ENCODE measurements at places on chromosomes 4 and X.

GRCh38 chr4:143417679-143418403, 81.2 kb downstream of the GAB1 start:
- no peak for DNase-seq

- DNase-seq, result no peak
Measured at GRCh38 chrX:350534-351323, 32.1 kb upstream of the GTPBP6 start.

DNA sequence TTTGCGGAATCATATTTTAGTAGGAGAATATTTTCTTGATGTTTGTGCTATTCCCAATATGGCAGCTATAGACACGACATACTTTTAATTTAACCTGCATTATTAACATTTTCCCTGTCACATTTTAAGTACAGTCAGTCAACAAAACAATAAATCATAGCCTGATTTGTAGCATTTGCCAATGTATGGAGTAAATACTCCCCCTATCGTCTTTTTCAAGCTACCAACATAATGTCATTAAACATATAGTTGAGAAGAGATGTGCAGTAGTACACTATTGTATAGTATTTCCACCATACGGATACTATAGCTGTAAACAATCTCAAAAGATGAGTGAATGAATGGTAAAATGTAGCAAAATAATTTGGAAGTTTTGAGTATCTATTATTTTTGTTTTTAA, 303.7 kb upstream of the MAGEB2 start:
- DNase-seq, result no peak

GRCh38 chrX:70476166-70476933, 31.7 kb downstream of the DLG3 start:
- no peak for DNase-seq

DNA sequence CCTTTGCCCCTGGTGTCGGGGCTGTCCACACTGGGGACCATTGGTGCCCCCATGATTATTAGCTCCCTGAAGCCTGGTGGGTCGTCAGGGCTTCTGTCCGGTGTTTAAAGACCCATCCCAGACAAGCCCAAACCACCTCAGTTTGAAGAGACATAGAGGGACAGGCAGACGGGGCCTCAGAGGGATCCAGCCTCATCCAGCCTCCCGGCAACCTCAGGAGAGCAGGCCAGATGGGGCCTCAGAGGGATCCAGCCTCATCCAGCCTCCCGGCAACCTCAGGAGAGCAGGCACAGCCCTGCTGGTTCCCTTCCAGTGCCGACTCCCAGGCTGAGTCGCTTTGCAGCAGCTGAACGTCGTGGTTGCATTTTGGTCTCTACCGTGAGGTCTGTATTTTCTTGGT, 32.1 kb downstream of the PIGG start:
- DNase-seq, result no peak
